ENCODE measurements at places on chromosomes 1 and 21.

GRCh38 chr1:12798911-12799310 is 7.7 kb downstream of the PRAMEF1 start:
- no peak for DNase-seq

GRCh38 chr1:40684669-40685068 is 6.8 kb upstream of the NFYC start:
- DNase-seq: no peak

- DNase-seq: no peak
Observed at GRCh38 chr1:156894711-156895454, 1.4 kb downstream of the PEAR1 start.

DNA sequence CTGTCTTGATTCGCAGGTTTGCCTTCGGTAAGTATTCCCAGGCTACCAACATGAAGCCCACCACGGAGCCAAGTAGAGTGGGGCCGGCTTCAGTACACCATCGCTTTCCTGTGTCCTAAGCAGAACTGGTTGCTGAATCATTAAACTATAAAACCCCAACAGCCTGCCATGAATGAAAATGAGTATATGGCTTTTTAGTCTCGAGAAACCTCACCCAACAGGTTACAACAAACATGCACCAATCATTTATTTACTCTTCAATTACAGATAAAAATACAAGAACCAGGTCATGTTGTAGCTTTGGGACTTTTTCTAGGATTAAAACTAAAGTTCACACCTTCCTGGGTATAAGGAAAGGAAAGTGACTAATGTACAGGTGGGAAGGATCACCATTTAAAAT is 7.6 kb downstream of the TMPRSS2 start:
- DNase-seq: no peak

- no peak for DNase-seq
Observed at GRCh38 chr1:103900005-103900404, 150.3 kb downstream of the AMY1C start.

- no peak for DNase-seq
Observed at GRCh38 chr21:31732597-31733550, 956 bp upstream of the SCAF4 start.

DNA sequence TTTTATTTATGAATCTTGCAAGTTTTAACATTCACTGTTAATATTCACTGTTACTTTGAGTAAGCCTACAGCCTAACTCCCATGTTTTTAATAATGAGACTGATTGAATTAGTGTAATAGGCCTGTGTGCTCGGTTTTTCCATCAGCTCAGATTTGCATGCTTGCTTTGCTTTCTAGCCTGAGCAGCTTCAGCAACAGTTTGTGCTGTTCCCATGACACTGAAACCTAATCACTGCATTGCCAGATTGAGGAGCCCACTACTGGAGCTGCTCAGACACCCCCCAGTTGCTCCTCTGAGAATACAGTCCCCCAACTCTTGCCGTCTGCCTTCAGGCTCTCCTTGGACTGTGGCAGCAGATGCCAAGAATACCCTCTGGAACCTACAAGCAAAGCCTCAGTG is 695.4 kb downstream of the BRINP3 start:
- DNase-seq: no peak

GRCh38 chr1:215824245-215824644 is 257.1 kb downstream of the KCTD3 start:
- no peak for DNase-seq

- DNase-seq: no peak
Observed at GRCh38 chr1:36225283-36225899, 1.1 kb downstream of the THRAP3 start.

DNA sequence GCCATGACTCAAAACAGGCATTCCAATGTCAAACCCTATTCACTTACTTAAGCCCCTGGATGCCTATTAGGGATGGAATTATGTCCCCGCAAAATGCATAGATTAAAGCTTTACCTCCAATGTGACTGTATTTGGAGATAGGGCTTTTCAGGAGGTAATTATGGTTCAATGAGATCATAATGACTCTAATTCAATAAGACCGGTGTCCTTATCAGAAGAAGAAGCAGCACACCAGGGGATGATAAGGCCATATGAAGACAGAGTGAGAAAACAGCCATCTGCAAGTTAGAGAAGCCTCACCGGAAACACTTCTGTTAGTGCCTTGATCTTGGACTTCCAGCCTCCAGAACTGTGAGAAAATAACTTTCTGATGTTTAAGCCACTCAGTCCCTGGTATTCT is 1131.8 kb upstream of the TMPRSS15 start:
- DNase-seq: no peak

GRCh38 chr1:151196292-151196800 is 2.0 kb upstream of the PIP5K1A start:
- DNase-seq: peak; percentile 54

DNA sequence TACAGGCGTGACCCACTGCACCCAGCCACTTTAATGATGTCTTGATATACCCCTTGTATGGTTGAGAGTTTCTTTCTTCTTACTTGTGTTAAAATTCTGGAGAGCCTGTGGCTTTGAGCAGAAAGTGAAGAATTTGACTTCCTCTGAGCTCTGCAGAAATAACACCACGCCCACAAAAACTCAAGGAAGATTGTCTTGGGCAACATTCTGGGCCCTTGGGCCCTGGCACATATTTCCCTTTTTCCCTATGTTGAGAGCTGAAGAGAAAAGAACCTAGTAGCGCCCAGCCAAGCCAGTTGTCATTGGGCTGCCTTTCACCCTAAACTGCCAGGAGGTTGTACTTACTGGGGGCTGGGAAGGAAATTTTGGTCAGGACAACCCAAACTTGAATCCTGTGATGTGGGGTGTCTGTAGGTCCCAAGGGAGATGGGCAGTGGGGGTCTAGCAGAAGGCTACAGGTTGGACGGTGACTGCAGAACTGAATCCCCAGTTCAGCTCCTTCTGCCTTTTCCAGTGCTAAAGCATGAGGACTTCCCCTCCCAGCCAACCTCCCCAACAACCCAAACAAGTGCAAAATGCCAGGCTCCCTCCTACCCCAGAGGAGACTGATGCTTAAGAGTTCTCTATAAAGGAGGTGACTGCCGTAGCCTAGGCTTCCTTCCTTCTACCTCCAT is 11.7 kb upstream of the SNAPIN start:
- DNase-seq: no peak

- DNase-seq: no peak
Observed at GRCh38 chr1:225651872-225652728, 823 bp downstream of the ENAH start.

DNA sequence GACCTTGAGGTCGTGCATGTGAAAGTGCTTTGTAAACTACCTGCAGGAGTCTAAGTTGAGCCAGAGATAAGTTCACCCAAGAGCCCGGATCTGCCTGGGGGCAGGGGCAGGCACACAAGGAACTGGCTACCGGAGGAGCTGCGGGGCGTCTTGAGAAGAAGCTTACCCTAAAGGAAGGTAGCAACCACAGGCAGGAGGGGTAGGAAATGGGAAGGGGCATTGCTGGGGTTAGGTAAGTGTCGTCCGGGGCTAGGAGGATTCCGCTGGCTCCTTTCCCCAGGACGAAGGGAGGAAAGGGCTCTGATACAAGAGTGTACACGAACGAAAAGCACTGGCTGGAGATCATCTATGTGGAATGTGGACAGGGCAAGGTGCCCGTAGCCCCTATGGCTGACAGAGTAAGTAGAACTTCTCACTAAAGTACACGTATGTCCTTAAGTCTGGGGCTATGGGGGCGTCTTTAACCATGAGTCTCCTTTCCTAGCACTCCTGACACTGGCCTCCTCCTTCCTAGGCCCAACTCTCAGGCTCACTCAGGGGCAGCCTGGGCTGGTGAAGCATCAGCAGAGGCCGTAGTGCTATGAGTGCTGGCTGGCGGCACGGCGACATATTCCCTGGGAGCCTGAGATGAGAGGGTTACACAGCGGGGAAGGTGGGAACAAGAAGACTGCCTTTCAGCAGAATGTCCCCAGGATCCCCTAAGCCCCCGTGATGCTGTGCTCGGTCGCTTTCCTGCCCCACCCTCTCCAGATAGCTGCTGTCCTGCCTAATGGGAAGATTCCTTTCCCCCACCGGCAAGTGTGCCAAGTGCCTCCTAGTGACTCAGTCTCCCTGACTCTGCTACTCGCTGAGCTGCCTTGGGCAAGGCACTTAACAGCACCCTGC is 9.1 kb upstream of the GALNT2 start:
- DNase-seq: no peak
